ENCODE measurements at places on chromosomes 5 and 9.

- no peak for DNase-seq
Measured at GRCh38 chr5:126263591-126264184, 159.5 kb upstream of the GRAMD2B start.

DNA sequence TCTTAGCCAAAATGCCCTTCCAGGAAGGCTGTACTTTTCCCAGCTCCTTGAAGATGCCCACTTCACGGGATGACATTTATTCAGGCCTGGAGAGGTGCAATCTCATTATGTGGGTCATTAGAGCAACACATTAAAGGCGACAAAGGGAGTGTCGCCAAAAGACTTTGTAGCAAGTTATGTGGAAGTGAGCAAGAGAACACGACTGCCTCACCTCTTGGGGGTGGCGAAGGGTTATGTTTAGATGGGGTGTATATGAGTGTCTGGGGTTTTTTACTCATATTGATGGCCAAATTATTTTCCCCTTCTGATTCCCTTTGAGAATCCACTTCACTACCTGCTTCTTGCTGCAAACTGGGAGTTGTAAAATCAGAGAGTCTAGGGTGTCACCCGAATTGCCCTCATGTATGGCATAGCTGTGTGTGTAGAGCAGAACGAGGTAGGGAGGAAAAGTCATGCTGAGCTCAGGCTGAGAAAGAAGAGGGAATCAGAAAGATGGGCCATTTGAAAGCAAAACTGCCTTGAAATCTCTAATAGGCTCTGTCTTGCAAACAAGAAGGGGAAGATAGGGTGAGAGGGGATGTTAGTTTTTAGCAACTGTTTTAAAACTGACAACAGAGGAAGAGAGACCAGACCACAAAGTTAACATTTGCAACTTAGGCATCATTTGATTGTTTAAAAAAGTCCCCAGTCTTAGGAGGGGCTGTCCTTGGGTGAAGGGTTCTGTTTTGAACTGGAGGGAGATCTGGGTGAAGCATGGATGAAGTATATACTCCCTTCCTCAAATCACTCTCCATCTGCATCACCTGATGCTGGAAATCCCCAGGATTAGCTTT, 97.1 kb upstream of the IL12B start:
- DNase-seq = no peak

GRCh38 chr5:128870373-128870772, 94.9 kb upstream of the SLC27A6 start:
- DNase-seq = no peak

GRCh38 chr5:7663808-7664207, 187.1 kb downstream of the CFAP90 start:
- DNase-seq = no peak

DNA sequence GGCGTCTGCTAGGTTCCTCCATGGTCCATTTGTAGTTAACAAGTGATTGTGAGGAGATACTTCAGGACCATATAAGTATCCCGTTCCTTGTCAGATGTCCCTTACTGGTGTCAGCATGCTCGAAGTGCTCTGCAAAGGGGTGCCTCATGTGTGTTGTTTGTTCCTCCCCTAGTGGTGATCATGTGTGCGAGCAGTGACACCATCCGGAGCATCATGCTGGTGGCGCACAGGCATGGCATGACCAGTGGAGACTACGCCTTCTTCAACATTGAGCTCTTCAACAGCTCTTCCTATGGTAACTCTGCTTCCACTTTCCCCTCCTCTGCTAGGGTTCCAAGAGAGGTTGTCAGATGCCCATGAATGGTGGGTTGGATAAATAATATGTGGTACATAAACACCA, 13.4 kb downstream of the NPR3 start:
- DNase-seq = no peak

- DNase-seq = no peak
Measured at GRCh38 chr5:77644371-77645157, 6.1 kb upstream of the OTP start.

GRCh38 chr9:84169240-84169639, 171.3 kb downstream of the SLC28A3 start:
- no peak for DNase-seq

DNA sequence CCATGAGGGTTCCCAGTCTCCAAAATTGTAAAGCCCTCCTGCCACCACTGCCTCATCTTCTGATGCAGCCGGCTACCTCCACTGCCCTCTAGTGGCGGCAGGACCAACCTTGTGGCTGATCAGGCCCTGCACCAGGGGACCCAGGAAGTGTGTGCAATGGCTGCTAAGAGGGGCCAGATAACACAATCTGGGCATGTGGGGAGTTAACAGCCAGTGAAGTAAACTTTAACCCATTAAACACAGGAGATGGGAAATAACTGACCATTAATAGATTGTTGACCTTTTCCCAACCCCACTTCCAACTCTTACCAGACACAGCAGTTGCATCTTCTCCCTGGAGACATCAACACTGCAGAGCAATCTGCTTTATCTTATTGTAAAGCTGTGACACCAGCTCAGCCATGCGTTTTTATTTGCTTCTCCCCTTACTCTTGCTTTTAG, 63.3 kb downstream of the FREM1 start:
- DNase-seq = no peak

- no peak for DNase-seq
Measured at GRCh38 chr9:128286440-128286839, 10.4 kb downstream of the SWI5 start.

- no peak for DNase-seq
Measured at GRCh38 chr5:36985387-36985786, 108.8 kb downstream of the NIPBL start.

GRCh38 chr5:72126796-72127195, 19.5 kb downstream of the MAP1B start:
- no peak for DNase-seq

- no peak for DNase-seq
Measured at GRCh38 chr5:9337928-9338595, 207.8 kb downstream of the SEMA5A start.

GRCh38 chr9:3968891-3969290, 331.0 kb downstream of the GLIS3 start:
- DNase-seq = no peak

DNA sequence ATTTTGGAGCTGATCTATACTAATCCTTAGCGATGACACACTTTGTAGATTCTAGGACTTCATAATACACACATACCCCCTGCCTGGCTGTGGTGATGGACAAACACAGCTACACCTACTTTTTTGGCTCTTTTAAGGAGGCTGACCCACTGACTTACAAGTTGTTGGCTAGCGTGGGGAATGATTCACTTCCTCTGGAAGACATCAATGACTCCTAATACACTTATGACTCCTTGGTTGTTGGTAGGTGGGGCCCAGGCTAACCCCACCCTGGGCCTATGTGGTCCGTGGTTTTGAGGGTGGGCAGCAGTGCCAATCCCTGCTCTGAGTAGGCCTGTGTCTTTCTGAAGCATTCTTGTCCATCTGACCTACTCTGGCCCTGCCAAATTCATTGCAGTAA, 144.4 kb downstream of the SLC12A2 start:
- DNase-seq = no peak

- no peak for DNase-seq
Measured at GRCh38 chr5:172850454-172850797, 16.4 kb downstream of the ERGIC1 start.

DNA sequence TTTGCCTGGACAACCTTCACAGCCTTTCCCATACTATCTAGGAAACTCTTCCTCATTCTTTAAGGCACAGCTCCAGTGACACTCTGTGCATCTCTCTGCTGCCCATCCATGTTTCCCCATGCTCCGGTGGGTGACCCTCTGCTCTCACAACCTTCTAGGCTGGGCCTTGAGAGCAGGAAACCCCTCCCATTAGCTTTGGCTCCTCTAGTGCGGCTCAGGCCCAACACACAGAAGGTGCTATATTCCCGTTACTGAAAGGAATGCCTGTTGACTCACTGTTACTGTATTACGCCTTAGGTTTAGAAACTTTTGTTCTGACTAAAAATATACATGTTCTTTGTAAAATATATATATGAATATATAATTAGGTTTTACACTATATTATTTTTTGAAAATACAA, 8.1 kb upstream of the CCL28 start:
- DNase-seq = no peak

DNA sequence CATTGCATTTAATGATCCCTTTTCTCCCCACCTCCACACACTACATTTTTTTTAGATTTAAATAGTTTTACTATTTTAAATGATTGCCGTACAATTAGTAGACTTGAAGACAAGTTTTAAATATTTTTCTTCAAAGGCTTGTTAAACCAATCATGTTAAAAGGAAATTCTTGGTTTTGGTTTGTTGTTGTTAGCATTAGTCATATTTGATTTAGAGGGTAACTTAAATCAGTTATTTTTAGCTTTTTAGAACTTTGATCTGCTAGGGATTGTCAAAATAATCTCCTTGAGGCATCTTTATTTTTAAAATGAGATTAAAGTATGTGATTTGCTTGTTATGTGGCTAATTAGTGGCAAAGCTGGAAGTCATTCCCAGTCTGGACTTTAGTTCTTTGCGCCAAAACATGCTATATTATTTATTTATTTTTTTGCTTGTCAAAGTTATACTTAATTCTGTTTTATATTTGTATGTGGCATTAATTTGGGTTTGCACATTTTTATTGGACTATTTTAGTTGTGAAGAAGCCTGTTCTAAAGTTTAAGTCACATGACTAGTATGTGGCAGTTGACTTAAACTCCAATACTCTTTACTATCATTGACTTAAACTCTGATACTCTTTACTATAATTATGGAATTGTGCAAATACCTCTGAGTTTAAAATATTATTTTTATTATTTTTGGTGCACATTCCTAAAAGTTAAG, 14.7 kb downstream of the ITGA1 start:
- DNase-seq = no peak

- DNase-seq = no peak
Measured at GRCh38 chr9:69818750-69819345, 1.8 kb upstream of the CFAP95 start.
